ENCODE measurements at places on chromosomes 7 and 10.

DNA sequence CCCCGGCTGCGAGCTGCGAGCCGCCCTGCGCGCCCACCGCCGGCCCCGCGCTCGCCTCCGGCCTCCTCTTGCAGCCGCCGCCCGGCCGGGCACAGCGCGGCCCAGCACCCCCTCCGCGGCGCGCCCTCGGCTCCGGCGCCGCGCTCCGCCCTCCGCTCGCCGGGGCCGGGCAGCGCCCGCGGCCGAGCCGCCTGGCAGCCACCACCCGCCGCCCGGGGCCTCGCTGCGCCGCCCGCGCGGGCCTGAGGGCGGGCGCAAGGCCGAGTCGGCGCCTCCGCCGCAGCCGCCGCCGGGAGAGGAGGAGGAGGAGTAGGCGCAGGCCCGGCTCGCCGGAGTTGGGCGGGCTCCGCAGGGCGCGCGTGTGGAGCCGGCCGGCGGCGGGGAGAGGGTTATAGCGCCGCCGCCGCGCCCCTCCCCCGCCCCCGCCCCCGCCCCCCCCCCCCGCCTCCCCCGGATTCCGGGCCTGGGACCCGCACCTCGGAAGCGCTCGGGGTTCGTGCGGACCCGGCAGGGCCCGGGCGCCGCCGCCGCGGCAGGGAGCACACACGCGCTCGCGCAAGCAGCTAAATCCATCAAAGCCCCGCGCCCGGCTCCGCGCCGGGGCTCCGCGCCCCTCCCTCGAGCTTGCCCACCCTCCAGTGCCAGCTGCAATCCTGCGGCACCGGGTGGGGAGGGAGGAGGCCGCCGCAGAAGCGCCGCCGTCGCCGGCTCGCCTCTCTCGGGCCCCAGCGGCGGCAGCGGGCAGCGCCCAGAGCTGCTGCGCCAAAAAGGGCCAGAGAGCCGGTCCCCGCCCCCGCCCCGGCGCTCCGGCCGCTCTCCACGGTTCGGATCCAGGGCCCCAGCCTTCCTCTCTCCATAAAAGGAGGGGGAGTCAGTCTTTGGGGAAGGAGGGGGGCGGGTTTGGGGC lies at the start of gene PDGFA:
PDGFA (minus strand) TSS at position 363 of the 907 bp plus-strand sequence. CDS start 845 bp downstream, outside the sequence.
- no peak for DNase-seq

- DNase-seq = no peak
Measured at GRCh38 chr10:28365840-28366239, 63.0 kb upstream of the MPP7 start.

DNA sequence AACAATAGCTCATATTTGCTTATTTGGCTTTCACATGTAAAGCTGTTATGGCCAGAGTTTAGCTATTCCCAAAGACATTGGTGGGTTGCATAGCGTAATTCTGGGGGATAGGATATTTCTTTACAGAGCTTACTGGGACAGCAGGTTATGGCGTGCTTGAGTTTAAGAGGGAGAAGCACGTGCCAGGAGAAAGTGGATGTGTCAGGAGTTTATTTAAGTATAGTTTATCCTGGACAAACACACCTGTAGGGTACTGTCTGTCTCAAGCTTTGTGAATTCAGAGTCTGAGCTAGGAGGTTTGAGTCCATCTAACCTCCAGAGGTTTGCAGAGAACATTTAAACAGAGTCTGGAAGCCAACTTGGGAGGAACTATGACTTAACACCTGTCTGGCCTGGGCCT lies 21.3 kb downstream of the GBF1 start:
- no peak for DNase-seq

DNA sequence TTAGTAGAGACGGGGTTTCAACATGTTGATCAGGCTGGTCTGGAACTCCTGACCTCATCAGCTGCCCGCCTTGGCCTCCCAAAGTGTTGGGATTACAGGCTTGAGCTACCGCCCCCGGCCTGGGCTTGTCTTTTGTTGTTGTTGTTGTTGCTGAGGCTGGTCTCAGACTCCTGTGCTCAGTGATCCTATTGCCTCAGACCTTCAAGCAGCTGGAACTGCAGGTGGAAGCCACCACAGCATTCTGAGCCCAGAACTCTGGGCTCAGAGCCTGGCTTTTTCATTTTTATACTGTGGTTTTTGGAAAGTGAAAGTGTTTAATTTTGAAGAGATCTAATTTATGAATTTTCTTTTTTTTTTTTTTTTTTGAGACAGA lies 16.2 kb upstream of the DNAJB6 start:
- DNase-seq = no peak

GRCh38 chr7:30276203-30276900 lies 8.0 kb upstream of the ZNRF2 start:
- no peak for DNase-seq

DNA sequence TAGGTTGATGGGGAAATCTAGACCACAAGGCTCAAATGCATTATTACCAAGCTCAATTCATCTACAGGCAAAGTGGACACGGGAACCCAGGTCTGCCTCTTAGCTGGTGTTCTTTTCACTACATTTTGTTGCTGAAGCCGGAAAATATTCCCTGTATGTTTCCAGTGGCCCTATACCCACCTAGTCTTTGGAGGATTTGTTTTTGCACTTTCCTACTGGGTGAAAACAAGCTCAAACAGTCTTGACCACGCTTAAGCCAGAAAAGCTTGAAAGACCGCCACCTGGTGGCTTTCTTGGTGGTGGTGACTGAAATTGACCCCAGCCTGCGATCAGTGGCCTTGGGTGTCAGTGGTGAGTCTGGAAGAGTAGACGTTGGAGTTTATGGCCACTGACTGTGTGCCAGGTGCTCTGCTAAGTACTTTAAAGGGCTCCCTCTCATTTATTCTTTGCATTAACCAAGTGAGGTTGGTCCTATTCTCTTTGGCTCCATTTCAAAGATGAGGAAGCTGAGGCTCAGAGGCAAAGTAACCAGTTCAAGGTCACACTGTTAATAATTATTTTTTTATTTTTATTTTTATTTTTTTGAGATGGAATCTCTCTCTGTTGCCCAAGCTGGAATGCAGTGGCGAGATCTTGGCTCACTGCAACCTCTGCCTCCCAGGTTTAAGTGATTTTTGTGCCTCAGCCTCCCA lies 11.1 kb upstream of the CRTAC1 start:
- DNase-seq = no peak

DNA sequence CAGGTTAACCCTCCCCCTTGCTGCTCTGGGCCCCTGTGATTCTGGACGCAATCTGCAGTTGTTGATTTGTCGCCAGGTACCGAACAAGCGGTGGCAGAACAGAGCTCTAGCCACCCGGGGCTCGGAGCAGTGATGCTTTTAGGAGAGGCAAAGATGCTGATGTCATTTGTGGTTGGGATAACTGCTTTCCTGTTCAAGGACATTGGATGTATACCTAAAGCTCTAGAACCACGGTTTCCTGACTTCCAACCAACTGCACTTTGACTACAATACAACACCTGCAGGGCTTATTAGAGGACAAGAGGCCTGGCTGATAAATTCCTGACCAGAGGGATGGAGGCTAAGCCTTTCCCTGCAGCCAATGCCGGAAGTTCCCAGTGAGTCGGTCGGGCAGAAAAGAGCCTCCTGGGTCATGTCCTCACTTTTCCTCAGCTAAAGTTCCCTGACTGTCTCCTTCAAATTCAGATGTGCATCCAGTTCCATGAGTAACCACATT lies 6.5 kb upstream of the RBM20 start:
- no peak for DNase-seq

GRCh38 chr10:71795248-71795647 lies 21.9 kb upstream of the VSIR start:
- no peak for DNase-seq

- DNase-seq = no peak
Measured at GRCh38 chr10:117928741-117929140, 118.0 kb downstream of the RAB11FIP2 start.

- no peak for DNase-seq
Measured at GRCh38 chr7:145016068-145016467, 180.2 kb upstream of the TPK1 start.

DNA sequence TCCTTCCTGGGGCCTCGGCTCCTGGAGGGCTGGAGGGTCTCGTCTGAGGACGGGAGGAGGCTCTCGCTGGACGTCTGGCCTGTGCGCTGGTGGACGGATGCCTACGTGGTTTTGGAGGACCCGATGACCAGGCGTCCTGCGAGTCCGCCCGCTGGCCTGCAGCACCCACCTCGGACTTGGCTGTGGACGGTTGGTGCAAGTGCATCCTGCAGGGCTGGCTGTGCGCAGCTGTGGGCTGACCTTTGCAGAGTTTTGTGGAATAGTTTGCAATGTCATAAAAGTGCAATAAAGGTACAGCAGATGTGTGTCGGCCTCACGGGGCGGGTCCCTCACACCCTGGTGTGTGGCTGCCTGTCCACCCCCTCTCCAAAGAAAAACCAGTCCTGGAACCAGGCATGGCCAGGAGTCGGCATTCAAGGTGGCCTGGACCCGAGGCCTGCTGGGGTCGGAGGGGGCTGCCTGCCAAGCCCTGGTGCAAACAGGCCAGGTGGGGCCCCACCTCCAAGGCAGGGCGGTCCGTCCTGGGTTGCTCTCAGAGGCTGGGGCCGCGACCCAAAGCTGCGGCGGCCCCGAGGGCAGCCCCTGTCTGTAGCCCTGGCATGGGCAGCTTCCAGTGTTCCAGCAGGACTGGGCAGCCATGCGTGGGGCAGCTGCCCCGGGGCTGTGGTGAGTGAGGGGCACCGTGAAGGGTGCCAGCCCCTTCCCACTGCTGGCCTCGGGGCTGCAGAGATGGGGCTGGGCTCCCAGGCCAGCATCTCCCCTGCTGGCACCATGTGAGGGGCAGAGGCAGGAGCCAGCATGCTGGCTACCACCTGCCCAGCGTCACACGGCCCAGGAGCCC lies 29.3 kb upstream of the FOXL3 start:
- DNase-seq = no peak

GRCh38 chr10:70174058-70174741 lies 3.9 kb upstream of the SAR1A start:
- DNase-seq = no peak

DNA sequence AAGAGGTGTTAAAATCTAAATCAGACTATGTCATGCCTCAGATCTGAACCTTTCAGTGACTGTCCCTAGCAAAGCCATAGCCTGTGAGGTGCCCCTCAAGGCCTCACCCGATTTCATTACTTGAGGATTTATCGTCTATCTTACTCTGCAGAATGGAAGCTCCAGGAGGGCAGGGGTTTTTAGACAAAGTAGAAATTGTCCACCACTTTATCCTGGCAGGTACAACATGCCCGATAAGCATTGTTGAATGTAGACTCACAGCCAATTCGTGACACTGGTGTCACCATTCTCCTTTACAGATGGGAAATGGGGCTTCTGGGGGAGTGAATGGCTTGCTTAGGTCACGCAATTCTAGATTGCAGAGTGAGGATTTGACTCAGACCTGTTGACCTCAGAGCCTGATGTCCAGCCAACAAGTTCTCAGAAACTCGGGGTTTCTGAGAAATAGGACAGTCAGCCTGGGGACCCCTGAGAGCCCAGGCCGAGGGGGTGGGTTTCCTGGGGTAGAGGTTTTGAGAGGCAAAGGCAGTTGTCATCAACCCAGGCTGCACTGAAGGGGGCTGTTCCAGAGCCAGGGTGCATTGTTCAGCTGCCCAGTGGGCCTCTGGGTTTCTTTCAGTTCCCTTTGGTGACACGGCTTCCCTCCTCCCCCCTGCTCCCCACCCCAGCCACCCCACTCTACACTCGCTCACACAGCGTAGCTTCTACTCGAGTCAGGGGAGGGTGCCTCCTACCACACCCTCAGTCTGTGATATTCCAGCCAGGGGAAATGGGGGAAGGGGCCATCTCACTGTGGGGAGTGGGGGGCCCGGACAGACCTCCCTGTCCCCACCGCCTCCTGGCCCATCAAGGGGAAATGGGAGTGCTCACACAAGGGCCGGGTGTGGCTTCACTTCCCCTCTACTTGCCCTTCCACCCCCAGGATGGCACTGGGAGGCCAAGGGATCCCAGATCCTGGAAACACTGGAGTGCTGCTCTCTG lies 3.1 kb upstream of the IRF5 start:
- no peak for DNase-seq

GRCh38 chr7:155457544-155458110 lies 302 bp upstream of the EN2 start:
- no peak for DNase-seq

DNA sequence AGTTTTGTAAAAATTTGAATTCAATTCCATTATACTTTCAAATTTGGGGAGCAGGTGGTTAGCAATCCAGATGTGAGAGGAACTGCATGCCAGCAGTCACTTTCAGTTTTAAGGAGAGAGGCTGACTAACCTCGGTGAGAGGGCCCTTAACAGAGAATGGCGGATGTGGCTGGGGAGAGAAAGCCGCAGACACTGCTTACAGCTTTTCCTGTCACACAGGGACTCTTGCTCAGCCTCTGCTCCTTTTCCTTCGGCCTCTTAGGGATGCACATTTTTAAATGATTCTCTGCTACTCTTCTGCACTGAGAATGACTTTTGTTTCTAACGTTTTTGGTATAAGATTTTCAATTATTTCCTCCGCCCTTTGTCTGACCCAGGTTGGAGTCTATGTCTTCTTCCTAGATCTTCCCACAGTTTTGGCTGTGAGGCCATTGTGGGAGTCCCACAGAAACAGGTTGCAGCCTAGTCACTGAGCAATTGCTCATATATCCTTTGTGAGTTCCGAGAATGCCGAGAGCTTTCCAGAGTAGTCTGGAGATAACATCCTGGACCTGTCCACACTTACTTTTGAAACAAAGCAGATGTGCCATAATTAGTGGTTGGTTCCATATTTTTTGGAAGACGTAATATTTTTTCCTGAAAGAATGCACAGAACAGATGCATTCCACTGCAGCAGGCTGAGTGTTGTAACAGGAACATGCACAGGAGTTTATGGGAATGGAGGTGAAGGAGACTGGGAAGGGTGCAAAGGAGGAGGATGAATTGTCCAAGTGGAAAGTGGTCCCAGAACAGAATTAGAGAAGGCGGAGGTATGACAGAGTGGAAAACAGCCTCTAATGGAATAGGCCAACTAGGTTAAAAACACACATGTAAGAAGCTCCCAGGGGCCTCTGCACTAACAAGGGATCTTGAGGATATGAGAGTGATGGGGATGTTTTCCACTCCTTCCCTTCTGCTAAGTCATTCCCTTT lies 168.0 kb upstream of the ZNF32 start:
- no peak for DNase-seq

DNA sequence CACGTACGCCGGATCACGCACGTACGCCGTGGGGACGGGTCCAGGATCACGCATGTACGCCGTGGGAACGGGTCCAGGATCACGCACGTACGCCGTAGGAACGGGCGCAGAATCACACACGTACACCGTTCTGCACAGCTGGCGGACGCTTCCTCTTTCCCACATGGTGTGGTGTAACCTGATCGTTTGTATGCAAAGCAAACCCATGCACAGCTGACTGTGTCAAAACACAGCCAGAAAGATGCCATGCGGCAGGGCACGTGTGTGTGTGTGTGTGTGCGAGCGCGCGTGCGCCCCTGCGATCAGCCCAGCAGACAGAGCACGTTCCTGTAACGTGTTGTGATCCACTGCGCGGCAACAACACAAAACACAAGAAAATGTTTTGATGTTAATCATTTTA lies 573.6 kb downstream of the DNAJB6 start:
- no peak for DNase-seq

DNA sequence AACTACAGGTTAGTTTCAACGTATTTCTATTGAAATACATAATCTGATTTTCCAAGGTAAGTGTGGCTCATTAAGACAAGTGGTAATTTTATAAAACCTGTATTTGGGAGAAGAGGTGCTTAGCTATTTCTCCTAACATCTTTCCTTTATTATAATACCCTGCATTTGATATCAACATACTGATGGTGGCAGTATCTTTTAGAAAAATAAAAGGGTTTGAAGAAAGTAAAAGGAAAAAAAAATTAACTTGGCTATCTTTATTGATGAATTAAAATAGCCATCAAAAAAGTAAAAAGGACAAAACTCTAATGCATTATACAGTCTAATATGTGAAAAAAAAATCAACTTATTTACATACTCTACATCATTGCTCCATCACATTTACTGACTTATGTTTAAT lies 68.0 kb downstream of the NRBF2 start:
- DNase-seq = no peak

GRCh38 chr7:17530244-17530643 lies 231.8 kb downstream of the AHR start:
- no peak for DNase-seq

Data from ascending aorta (tissue), 2 donors.